ENCODE measurements at places on chromosomes 3 and 15. TPM values are rescaled to one million over a fixed set of nuclear protein-coding genes. Genes with fewer than 3 reads are reported as not detected.

DNA sequence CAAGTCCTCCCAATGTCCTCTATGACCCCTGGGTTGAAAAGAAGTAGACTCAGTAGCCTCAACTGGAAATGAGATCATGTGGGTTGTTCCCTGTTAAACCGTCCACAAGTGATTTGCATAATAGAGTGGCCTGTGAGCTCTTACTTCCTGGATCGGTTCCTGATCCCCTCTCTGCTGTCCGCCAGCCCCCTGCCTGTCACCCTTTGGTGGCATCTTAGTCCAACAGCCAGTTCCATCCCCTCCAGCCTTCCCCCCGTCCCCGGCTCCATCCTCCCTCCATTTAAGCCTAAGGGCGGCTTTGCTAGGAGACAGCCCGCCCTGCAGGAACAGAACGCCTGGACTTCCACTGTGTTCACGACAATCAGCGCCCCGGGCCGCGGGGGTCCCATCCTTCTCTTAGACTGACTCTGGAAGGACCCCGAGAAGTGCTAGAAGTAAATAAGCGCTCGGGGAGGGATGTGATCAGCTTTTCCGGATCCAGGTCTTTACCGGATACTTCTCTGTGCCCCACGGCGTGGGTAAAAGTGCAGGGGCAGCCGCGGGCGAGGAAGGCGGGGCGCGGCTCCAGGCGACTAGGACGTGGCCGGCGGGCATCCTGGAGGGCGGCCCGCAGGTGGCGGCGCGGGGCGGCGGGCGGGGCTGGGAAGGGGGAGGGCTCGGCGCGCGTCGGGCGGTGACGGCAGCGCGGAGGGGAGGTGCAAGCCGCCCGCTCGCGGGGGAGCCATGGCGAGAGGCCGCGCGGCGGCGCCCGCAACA is 51.2 kb upstream of the ULK4 start:
- DNase-seq: peak; percentile 45

DNA sequence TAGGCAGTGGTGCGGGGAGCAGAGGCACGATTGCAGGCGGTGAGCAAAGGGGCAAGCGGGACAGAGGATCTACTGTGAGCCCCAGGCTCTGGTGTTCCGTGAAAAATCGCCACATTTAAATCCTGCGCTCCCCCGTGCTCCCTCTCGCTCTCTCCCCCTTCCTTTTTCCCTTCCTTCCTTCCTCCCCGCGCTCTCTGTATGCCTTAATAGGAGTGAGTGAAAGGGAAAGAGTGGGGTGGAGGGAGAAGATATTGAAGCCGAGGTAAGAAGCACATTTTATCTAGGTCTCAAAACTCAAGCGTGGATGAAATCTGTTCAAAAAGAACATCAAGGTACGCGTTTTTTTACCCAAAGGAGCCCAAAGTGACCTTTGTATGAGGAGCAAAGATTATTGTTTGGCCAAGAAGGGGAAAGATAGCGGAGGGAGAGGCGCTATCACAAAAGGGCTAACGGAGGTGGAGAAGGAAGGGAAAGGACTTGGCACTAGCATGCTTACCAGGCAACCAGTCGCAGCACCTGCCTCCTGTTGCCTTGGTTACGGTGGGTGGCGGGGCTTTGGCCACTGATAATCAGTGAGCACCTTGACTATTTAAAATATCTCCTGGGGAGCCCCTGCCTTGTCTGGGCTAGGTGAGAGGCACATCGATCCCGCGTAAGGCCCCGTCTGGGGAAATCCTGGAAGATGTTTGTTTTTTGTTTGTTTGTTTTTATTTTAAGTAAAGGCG is 14.9 kb upstream of the AEN start:
- no peak for DNase-seq

DNA sequence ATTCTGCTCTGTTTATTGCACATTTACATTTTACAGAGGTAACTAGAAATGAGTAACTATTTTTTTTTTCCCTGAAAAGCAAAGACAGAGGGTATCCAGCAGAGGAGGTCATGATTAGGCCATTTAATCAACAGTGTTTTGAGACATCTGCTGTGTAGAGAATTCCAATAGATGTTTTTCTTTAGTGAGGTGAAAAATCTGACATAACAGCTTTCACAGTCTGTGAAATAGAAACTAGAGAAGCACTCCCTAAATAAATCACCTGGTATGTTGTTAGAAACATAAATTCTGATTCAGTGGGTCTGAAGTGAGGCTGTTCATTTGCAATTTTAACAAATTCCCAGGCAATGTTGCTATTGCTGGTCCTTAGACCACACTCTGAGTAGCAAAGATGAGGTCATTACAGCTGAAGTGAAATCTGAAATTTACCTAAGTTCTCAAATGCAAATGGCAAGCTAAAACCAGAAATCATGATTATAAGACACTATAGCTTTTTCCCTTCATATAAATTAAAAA is 329.2 kb upstream of the LRRC3B start:
- DNase-seq: no peak

DNA sequence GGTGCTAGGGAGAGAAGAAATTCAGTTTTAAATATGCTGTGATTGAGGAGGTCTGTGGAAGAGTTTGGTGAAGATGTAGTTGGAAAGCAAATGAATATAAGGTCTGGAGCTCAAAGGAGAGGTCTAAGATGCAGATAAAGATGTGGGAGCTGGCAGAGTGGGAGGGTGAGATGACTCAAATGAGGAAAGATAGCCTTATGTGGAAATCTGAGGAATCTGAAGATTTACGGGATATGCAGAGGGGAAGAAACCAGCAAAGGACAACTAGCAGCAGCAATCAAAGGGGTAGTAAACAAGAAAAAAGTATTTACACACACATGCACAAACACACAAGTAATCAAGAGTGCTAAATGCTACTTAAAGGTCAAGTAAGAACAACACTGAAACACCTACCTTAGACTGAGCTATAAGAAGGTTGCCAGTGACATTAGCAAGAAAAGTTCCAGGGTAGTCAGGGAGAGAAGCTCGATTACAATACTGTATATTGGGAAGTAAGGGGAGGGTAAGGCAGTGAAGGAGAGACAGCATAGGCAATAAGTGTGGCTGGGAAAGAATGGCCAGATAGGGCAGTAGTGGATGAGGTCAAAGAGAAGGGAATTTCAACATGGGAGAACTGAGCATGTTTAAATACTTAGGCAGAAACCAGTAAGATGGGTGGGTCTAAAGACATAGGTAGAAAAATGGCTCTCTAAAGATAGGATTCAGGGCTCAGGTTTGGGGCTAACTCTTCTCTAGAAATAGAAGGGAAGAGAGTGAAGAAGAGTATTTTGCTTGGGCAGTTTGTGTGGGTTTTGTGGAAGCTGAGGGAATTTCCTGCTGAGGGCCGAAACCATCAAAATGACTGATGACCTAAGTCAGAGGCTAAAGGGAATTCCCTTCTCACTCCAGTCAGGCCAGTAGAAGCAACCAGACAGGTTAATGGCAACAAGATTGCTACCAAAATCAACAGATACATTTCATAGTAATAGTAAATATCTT is 8.9 kb downstream of the CMTM6 start:
- no peak for DNase-seq

GRCh38 chr3:197499427-197499826 is 56.3 kb downstream of the BDH1 start:
- no peak for DNase-seq

GRCh38 chr3:144429719-144430121 is 458.1 kb downstream of the DIPK2A start:
- DNase-seq: no peak

DNA sequence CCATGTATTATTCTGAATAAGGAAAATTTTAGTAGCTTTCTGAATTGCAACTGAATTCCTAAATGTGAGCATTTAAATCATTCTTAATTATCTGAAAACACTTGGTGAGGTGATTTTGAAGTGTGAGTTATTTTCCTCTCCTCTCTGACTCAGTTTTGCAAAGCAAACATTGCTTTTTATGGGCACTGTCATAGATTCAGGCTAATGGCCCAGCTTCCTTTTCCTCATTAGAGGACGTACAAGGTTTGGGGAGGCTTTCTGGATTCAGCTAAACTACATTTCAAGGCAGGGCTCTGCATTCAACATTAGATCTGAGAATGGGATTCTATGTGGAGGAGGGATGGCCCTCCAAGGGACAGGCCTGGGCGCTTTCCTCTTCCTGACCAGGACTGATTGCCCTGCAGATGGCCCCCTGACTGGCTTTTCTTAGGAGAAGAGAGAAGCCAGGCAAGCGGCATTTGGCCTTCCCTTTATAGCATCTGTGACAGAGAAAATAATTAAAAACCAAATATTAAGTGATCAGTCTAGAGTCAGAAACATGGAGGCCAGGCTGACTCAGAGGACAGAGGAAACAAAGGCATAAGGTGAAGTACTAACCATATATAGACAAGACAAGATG is 53.0 kb upstream of the STXBP5L start:
- no peak for DNase-seq

DNA sequence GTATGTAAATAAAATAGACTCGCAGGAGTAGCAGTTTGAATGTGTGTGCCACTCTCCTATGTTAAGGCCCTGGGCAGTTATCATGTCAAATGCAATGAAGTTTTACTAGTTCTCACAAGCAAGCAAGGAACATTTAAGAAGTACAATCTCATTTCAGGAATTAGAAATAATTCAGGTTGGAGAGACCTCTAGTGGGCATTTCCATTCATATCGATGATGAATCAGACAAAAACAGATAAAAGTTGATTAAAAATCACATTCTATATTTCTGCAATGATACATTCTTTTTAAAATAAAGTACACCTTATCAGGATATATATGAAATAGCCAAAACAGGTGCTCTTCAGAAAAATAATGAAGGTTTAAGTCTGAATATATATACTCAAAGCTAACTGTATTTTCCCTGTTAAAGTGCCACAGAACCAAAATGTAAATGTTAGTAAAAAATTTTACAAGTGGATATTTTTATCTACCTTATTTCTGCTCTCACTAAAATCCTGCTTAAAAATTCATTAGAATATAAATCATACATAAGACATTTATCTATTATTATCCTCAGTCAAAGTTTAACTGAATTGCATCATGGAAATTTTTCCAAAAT is 492.4 kb upstream of the FRG2C start:
- DNase-seq: no peak

- no peak for DNase-seq
Observed at GRCh38 chr3:8885536-8886316, 77.5 kb downstream of the RAD18 start.

DNA sequence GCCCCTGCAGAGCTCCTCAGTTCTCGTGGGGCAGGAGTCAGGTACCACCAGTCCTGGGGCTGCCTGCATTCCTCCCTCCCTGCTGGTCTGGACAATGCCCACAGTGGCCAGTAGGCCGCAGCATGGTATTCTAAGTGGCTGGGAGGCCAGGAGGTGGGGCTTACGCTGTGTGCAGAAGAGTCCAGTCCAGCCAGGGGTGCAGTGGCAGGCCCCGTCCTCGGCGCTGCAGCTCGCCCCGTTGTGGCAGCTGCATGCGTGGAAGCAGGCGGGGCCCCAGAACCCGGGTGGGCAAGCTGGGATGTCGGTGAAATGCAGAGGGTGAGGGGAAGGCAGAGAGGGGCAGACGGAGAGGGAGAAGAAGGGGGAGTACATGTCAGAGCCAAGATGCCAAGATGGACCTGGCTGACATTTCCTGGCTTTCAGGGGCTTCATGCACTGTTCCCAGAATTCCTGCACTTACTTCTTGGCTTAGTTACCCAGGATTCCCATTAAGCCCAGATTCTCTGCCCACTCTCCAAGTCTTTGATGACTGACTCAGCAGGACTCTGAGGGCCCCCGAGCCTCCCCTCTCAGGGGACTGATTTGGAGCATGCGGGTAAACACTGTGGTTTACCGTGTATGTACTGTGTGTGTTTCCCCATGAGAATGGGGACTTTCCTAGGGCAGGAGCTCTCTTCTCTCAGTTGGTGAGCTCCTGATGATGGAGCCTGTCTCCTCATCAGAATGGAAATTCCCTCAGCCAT is 47.5 kb downstream of the RAB11A start:
- peak; percentile 62 for DNase-seq

- no peak for DNase-seq
Observed at GRCh38 chr3:157700405-157700804, 197.2 kb upstream of the VEPH1 start.

DNA sequence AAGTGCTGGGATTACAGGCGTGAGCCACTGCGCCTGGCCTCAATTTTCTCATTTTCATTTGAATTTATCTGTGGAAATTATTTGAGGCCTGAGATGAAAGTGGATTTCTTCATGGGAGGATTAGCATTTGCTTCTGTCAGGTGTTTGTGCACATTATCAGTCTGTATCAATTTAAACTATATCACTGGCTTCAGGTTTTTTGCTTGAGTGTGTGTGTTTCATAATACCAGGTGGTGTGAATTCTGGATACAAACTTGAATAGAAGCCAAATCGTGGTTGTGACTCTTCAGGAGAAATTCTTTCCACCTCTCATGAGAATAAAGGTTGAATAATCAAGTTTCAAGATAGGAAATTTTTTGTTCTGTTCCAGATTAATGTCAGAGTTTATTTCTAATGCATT is 56.4 kb downstream of the CGGBP1 start:
- no peak for DNase-seq

DNA sequence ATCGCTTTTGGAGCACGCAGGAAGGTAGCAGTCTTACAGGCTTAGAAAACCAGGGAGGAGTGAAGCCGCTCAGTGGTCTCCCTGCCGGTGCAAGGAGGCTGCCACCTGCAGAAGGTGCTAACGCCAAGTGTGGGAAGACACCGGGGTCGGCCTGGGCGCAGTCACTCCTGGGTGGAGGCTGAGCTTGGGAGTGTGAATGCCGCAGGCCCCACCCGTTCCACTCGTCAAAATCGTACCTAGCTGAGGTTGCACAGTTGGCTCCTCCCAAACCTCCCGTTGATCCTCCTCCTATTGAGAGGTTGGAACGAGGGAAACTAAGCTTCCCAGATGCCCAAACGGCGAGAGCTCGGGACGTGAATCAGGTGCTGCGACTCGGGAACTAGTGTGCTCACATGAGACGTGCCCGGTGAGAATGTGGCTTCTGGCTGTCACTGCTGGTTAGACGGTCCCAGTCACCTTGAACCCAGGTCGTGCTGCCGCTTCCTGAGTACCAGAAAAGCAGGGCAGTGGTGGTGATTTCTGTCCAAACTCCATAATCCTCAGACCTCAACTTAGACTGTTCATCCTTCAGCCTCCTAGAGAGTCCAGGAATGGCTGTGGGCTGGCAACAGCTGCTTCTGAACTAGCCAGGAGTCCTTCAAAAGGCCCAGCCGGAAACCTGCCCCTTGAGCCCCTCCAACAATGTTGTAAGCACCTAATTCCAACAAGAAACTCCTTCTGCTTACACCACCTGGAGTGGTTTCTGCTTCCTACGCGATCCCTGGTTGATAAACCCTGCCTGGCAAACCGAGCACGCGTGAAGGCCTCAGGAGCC is 156.0 kb downstream of the XXYLT1 start:
- no peak for DNase-seq

- no peak for DNase-seq
Observed at GRCh38 chr3:63914312-63914711, 2.1 kb upstream of the SCAANT1 start.

- DNase-seq: no peak
Observed at GRCh38 chr3:172513488-172513887, 9.7 kb downstream of the TNFSF10 start.

The PRR20G gene
- total RNA-seq: not detected

The RPSA gene
- total RNA-seq: 1,595 TPM

The HYAL1 gene
- 2.5 TPM for total RNA-seq

The MESP1 gene
- total RNA-seq: 1.2 TPM

The MESD gene
- total RNA-seq: 31.9 TPM

The ACAD9 gene
- total RNA-seq: 60.2 TPM

The LCMT2 gene
- 18.8 TPM for total RNA-seq

The TEX55 gene
- not detected for total RNA-seq

All from neural crest cell (in vitro differentiated cells).